Endothelial cell of umbilical vein (primary cell): ENCODE measurements at places on chromosomes 1 and 21. TPM values are rescaled to one million over a fixed set of nuclear protein-coding genes. Genes with fewer than 3 reads are reported as not detected.

DNA sequence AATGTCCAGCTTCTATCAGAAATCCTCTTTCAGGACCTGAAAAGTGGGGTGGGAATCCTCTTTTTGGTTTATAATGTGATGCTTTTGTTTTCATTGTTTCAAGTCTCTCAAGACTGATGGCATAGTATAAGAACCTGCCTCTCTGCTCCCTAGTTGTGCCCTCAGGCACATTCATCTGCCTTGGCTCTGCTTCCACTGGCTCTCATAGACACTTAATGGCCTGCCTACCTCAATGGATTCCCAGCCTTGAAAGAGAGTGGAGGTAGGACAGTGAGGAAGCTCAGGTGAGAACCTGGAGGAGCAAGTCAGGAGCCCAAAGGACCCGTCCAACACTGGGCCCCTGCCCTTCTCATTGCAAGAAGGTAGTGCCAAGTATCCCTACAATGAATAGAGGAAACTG lies 4.8 kb downstream of the TTLL7 start:
- H3K4me3 ChIP-seq: no peak overlapping the region
- DNase-seq: no peak
- peaks cover 5% of the 10 kb centered on the region for H3K27me3 ChIP-seq
- no peak overlapping the region for H3K27ac ChIP-seq

- H3K4me1 ChIP-seq: peaks cover 27% of the 10 kb centered on the region
- H3K27me3 ChIP-seq: no peaks in the 10 kb centered on the region
- no peak overlapping the region for H3K4me3 ChIP-seq
- DNase-seq: peak; percentile 92
- H3K27ac ChIP-seq: peak overlapping the region; percentile 36
These were observed 64.1 kb downstream of the DDR2 start for GRCh38 chr1:162696286-162696862.

DNA sequence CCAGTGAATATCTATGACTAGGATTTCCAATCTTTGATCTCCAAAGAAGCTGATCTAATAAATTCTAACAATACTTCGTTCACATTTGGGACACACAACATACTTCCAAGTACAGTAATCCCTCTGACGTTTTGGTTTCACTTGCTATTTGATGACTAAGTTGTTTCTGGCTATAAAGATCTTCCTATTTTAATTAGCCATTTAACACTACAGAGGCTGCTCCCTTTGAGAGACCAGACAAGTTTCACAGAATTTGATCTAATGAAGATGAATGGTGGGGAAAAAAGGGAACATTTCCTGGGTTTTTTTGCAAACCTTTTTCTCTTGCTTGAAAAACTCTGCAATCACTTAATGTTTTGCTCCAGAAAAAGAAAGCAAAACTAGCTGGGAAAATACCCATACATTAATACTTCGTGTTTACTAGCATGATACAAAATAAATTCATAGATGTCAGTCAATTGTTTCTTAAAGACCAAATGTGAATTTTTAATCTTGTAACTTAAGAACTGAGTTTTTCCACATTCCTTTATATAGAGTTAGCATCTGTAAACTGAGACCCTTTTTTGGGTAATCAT lies 28.0 kb upstream of the GLIS1 start:
- H3K4me1 ChIP-seq: peaks cover 28% of the 10 kb centered on the region
- no peaks in the 10 kb centered on the region for H3K36me3 ChIP-seq
- H3K27me3 ChIP-seq: no peaks in the 10 kb centered on the region
- H3K27ac ChIP-seq: peak overlapping the region; percentile 77

DNA sequence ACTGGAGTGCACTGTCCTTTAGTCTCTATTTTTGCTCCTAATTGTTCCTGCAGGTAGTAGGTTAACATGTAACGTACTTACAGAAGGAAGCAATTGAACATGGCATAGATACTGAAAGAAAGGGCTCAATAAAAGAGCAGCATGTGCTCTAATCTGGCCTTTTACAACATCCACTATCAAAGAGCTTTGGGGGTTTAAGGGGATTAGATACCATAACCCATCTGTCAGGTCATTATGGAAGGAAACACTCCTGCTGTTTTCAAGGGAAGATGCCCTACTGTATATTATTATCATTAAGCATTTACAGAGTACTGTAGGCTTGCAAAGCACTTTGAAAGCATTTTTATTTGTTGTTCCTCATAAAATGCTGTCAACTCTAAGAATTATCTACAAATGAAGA lies 152.8 kb downstream of the TTLL7 start:
- no peak for DNase-seq
- no peak overlapping the region for H3K27ac ChIP-seq
- H3K27me3 ChIP-seq: peaks cover 2% of the 10 kb centered on the region
- H3K4me1 ChIP-seq: no peaks in the 10 kb centered on the region
- no peak overlapping the region for H3K4me3 ChIP-seq

GRCh38 chr1:3928586-3928985 lies 28.5 kb upstream of the C1orf174 start:
- H3K36me3 ChIP-seq: no peaks in the 10 kb centered on the region
- H3K4me3 ChIP-seq: no peak overlapping the region
- no peaks in the 10 kb centered on the region for H3K27me3 ChIP-seq
- H3K27ac ChIP-seq: no peak overlapping the region
- DNase-seq: no peak
- no peaks in the 10 kb centered on the region for H3K4me1 ChIP-seq

DNA sequence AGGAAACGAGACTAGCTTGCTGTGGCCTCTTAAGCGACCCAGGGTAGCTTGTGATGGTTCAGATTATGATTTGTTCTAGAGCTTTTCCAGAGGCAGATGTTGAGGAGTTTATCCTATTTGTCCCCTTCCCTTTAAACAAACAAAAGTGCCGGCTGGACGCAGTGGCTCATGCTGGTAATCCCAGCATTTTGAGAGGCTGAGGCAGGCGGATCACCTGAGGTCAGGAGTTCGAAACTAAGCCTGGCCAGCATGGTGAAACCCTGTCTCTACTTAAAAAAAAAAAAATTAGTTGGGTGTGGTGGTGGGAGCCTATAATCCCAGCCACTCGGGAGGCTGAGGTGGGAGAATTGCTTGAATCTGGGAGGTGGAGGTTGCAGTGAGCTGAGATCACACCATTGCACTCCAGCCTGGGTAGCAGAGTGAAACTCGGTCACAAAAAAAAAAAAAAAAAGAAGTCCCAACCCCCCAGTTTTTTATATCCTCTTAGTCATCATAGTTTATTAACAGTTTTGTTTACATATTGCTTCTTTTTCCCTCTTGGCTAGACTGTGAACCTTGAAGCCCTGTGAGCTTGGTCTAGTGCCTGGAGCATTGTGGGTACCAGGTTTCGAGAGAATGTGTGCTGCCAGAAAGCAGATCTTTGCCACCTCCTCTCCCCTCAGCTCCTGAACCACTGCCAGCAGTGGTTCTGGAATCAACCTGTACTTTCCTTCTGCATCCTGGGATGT lies 29.8 kb downstream of the MAPKAPK2 start:
- H3K27me3 ChIP-seq: no peaks in the 10 kb centered on the region
- peaks cover 3% of the 10 kb centered on the region for H3K4me1 ChIP-seq
- peak; percentile 31 for DNase-seq

- H3K27ac ChIP-seq: peak overlapping the region; percentile 41
- no peak overlapping the region for H3K4me3 ChIP-seq
These were observed 26.4 kb downstream of the GIPC2 start for GRCh38 chr1:78072216-78072615.

- no peak for DNase-seq
- no peaks in the 10 kb centered on the region for H3K27me3 ChIP-seq
- no peak overlapping the region for H3K27ac ChIP-seq
- no peak overlapping the region for H3K4me3 ChIP-seq
- no peaks in the 10 kb centered on the region for H3K36me3 ChIP-seq
These were observed 68.8 kb upstream of the ARID1A start for GRCh38 chr1:26626994-26627393.

DNA sequence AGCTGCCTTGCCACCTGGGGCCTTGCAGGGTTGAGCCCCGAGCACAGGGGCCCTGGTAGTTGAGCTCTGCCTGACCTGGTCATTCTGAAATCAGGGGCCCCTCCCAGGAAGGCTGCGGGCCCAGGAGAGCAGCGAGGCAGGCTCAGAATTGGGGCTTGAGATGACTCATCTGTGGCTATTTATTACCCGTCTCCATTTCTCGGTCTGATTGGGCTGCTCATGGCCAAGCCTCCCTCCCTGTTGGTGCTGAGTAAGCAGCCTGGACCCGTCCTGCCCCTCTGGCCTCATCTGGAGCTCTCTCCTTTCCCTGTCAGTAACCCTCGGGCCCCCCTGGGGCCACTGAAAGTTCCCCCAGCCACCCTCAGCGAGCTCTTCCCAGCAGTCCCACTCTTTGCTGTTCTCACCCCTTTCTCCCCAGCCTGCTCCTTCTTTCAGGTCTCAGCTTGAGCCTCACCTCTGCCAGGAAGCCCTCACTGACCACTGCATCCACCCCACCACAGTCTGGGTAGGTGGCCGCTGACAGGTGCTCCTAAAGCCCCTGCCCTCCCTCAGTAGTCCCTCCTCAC lies 11.0 kb upstream of the TNFRSF8 start:
- H3K27me3 ChIP-seq: no peaks in the 10 kb centered on the region
- DNase-seq: no peak
- H3K4me3 ChIP-seq: no peak overlapping the region

DNA sequence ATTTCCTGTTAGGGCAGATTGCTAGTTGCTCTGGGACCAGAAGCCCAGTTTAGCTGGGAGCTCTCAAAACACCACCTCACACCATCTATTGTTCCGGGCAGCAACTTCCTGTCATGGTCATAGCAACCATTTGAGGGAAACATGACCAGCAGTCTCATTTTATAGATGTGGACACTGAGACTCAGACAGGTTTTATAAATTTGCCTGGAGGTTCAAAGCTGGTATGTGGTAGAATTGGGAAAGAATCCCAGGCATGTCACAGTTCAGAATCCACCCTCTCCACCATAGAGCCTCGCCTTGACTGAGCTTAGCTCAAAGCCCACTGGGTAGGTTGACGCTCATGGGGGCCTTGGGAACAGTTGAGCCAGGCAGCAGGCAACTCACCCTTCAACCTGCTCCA lies 14.0 kb upstream of the TRIM67 start:
- H3K27me3 ChIP-seq: peaks cover 7% of the 10 kb centered on the region
- no peaks in the 10 kb centered on the region for H3K4me1 ChIP-seq
- H3K27ac ChIP-seq: no peak overlapping the region
- DNase-seq: no peak

DNA sequence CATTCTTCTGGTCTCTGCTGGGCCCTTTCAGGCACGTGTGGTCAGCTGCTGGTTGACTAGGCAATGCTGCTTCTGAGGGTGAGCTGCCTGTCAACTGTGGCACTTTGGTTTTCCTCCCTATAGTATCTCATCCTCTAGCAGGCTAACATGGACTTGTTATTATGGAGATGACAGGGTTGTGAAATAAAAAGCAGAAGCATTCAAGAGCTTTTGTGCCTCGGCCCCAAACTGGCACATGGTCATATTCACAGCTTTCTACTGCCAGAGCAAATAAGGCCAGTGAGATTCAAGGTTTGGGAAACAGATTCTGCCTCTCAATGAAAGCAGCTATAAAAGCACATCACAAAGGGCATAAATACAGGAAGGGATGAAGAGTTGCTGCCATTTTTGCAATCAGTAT lies 1.6 kb upstream of the ZNF124 start:
- no peak overlapping the region for H3K4me3 ChIP-seq
- H3K4me1 ChIP-seq: no peaks in the 10 kb centered on the region

DNA sequence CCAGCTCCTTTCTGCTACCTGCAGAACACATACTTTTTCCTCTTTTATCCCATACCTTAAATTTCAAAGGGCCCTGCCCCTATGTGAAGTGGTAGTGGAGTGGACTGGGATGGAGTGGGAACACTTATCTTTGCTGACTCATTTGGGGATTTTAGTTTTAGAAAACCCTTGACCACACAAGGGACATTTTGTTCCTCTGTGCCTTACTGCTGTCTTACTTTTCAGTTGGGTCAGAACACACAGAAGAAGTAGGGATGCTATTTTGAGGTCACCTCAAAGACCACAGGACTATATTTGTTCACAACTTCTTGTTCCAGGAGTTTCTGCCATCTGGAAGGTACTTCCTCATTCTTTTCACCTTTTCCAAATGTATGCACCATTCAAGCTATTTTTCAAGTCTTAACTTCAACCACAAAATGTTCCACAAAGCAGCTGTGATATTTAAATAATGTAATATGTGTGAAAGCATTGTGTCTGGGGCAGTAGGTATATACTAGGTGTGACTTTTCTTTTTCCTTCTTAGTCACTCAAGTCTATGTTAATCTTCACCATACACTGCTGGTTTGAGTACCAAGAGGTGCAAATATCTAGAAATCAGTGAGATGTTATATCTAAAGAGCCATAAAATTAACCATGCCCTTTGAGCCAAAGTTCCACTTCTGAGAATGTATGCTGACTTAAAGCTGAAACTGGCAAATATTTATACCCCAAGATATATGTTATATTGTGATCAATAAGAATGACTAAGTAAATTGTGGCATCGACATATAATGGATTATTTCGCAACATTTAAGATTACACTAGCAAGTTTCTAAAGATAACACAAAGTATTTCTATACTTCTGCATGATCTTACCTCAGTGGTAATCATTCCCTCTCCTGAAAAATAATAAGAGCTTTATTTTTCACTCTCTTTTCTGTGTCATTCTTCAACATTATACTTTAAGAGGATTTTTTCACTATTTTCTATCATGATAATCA lies 308.5 kb downstream of the MRPL39 start:
- H3K27ac ChIP-seq: no peak overlapping the region
- no peaks in the 10 kb centered on the region for H3K36me3 ChIP-seq
- no peak overlapping the region for H3K4me3 ChIP-seq
- H3K4me1 ChIP-seq: no peaks in the 10 kb centered on the region
- no peaks in the 10 kb centered on the region for H3K27me3 ChIP-seq

- peaks cover 7% of the 10 kb centered on the region for H3K4me1 ChIP-seq
- no peak overlapping the region for H3K27ac ChIP-seq
- DNase-seq: no peak
- H3K27me3 ChIP-seq: no peaks in the 10 kb centered on the region
- H3K36me3 ChIP-seq: no peaks in the 10 kb centered on the region
These were observed 12.4 kb downstream of the IPO9 start for GRCh38 chr1:201841265-201841912.

DNA sequence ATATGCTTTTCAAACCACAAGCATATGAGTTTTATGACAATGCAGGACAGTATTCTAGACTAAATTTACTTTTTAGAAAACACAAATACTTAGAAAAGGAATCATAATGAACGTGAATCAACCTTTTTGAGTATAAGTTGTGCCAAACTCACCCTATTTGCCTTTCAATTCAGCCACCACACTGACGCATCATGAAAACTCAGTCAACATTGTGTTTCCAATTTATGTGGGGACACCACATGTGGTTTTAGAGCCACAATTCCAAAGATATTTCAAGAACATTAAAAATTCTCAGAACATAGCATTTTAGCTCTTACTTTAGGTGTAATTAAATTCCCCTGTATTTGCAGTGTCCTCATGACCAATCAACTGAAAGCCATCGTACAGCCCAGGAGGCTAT lies 118.8 kb downstream of the PTBP2 start:
- no peak overlapping the region for H3K4me3 ChIP-seq
- H3K4me1 ChIP-seq: no peaks in the 10 kb centered on the region
- DNase-seq: no peak
- H3K27me3 ChIP-seq: no peaks in the 10 kb centered on the region

GRCh38 chr1:56817716-56818463 lies 1.3 kb downstream of the FYB2 start:
- no peak overlapping the region for H3K4me3 ChIP-seq
- H3K4me1 ChIP-seq: no peaks in the 10 kb centered on the region
- no peaks in the 10 kb centered on the region for H3K27me3 ChIP-seq
- no peak for DNase-seq
- no peaks in the 10 kb centered on the region for H3K36me3 ChIP-seq
- H3K27ac ChIP-seq: no peak overlapping the region

Gene LAD1
- not detected in 2 replicates for total RNA-seq

Gene SMCP
- not detected in 2 replicates for total RNA-seq

Gene RPE65
- not detected in 2 replicates for total RNA-seq
